ENCODE measurements at places on chromosomes 7 and 10.

GRCh38 chr10:58653139-58653538 is 140.5 kb downstream of the BICC1 start:
- ATAC-seq, result no peak

GRCh38 chr7:1466524-1467271 is 7.4 kb upstream of the MICALL2 start:
- ATAC-seq, result no peak

DNA sequence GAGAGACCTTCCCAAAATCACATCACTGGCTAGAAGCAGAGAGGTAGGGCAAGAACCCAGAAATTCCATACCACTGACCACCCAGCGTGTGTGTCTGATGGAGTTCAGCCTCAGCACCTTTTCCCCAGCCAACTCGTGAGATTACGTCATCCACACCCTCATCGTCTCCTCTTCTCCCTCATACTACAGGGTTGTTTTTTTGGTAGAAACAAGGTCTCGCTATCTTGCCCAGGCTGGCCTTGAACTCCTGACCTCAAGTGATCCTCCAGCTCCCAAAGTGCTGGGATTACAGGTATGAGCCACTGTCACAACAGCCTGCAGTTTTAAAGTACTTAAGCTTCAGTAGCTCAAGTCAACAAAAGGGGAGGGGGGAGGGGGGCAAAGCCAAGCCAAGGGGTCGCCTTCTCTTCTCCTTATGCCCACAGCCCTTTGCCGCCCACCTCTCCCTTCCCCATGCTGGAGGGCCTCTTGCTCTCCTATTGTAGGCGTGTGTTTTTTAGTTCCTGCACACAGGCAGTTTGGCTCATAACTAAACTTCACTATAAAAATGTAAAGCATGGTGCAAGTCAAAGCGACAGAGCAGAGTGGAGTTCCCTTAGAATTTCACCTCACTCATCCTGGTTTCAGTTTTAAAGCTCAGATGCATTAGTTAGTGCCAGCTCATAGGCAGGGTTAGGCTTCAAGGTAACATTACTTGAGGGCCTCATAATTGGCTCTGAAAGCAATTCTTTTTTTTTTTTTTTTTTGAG is 5.2 kb upstream of the PRDX3 start:
- peak; percentile 80 for ATAC-seq

- no peak for ATAC-seq
Measured at GRCh38 chr7:22578007-22578733, 78.2 kb upstream of the STEAP1B start.

DNA sequence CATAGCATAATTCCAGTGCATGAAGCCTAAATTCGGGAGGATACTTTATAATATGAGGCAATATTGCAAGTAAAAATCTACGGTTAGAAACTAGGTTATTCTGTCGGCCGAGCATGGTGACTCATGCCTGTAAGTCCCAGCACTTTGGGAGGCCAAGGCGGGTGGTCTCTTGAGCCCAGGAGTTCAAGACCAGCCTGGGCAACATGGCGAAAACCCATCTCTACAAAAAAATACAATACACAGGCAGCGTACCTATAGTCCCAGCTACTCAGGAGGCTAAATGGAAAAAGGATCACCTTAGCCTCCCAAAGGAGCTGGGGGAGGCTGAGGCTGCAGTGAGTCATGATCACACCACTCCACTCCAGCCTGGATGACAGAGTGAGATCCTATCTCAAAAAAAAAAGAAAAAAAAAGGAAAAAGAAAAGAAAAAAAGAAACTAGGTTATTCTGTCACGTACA is 14.2 kb downstream of the SKAP2 start:
- ATAC-seq, result no peak
